ENCODE measurements at places on chromosomes 6 and 20.

GRCh38 chr6:115882174-115882573 is 178.5 kb downstream of the FRK start:
- peak; percentile 31 for DNase-seq

DNA sequence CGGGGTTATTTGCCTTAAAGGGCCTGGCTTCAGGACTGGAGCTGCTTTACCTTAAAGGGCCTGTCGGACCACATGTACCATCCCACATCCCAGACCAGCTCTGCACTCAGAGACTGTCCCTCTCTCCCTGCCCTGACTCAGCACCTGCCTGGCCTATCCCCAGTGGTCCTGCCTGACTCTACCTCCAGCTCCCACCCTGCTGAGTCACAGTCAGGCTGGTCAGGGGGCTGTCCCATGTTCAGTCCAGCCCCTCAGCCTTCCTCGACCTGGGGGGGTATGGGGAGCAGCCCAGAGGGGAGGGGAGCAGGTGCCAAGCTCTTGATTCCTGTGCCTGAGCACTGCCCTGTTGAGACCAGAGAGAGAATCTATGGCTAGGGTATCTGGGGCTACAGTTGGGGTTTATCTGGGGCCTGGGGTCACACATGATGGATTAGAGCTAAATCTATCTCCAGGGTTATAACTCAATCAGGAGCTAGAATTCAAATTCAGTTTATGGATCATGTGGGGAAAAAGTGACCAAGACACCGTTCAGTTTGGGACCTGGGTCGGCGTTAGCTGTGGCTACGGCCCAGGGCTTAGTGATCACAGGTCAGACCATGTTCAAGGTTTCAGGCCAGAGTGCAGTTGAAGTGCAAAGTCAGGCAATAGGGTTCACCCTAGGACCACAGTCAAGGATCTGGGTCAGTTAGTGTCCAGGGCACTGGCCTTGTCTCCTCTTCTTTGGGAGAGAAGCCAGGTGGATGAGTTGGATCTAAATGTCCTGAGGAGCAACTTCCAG is 9.4 kb upstream of the TRIB3 start:
- DNase-seq = no peak

- no peak for DNase-seq
Measured at GRCh38 chr6:53770780-53771249, 24.0 kb upstream of the LRRC1 start.

DNA sequence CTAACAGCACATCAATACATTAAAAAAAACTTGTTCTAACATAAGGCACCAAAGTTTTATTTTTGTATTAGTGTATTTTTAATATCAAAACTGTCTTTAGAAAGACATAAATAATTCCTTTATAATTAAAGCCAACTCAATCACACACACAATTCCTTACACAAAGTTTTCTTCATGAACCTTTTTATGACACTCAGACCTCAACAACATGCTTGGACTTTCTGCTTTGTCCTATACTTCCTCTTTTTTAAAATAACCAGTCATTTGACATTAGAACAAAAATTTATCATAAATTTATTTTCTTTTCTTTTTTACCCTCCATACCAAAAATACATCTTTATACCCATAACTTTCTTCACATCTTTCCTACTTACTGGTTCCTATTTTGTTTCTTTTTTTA is 292.0 kb upstream of the ARID1B start:
- DNase-seq = no peak

DNA sequence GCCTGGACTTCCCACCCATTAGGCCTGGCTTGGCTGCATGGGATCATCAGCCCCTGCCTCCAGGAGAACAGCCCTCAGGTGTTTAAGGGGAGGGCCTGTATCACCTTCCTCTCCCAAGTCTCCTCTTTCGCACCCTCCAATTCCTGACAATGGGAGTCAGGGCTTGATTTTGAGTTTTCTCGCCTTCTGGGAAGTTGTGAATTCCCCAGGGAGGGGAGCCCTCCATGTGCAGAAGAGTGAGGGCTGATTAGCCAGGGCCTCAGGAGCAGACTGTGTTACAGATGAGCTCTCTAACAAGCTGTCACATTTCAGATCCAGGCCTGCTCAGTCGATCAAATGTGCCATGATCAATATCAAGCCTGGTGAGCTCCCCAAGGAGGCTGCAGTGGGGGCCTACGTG is 42.4 kb downstream of the CNBD2 start:
- DNase-seq = no peak

GRCh38 chr6:157517601-157518359 is 136.8 kb downstream of the ZDHHC14 start:
- no peak for DNase-seq

- DNase-seq = no peak
Measured at GRCh38 chr6:169452869-169453620, 199.4 kb upstream of the THBS2 start.

GRCh38 chr20:35093267-35093884 is 769 bp upstream of the TRPC4AP start:
- no peak for DNase-seq

- DNase-seq = no peak
Measured at GRCh38 chr20:35166242-35166830, 5.5 kb upstream of the PROCR start.

DNA sequence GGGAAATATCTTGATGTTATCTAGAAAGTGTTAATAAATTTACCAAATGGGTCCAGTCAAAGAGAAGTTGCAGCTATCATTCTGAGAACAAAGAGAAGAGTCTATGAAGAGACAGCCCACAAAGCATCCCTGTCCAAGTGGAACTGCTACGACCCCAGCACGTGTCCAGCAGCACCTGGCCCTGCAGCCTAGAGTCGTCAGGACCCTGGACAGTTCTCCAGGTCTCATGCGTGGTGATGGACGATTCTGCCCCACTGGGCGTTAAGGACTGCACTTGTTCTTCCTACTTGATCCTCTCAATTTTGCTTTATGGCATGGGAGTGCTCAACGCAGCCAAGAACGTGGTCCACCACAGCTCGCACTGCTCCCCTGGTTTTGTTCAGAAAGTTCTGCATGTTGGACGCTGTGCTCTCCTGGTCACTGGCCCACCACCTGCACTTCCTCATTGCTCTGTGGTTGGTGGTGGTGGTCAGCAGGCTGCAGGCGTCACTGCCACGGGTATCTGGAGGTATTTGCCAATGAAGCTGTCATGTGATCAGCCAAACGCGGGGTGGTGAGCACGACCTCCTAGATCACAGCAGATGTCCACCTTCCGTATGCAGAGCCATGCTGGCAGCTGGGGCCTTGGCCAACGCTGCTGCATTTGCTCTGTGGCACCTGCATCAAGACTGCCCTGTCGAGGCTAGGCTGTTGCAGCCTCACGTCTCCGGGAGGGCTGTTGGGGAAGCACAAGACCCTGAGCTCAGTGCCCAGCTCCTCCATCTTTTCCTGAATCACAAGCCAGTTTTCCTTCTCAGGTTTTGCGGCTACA is 356.4 kb downstream of the CDH4 start:
- DNase-seq = no peak

DNA sequence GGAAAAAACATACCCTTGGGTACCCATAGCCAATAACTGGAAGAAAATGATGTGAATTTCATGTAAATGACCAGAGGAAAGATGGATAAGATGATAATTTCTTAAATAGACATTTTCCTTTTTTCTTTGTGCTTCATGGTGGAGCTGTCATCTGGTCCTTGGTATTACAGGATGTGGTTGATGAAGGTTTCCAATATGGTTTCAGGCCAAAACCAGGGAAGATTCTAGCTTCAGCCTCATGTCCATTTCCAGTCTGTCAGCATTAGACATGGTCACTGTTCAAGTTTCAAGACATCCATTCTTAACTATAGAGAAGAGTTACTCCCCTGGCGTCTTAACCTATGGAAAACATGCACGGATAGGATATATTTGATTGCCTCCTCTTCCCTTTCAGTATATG is 63.6 kb downstream of the SSR1 start:
- DNase-seq = no peak

DNA sequence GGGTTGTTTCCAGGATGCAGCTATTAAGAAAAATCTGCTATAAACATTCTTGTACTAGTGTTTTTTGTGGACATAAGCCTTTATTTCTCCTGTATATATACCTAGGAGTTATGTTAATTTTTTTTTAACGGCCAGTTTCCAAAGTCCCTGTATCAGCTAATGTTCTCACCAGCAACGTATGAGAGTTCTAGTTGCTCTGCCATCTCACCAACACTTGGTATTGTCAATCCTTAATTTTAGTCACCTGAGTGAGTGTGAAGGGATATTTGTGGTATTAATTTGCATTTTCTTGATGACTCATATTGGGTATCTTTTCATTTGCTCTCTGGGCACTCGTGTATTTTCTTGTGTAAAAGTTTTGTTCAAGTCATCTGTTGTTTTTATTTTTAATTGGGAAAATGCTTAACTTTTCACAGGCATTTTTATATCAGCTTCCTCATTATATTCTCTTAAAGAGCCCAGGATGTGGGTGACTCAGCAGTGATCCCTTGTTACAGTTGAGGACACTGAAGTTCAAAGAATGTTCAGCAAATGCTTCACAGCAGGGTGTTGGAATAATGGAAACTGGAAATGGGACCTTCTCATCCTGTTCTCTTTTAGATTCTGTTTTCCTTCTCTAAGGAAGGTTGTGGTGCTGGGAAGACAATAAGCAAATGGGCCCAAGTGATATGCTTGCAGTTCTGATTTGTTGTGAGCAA is 211.7 kb upstream of the PRND start:
- DNase-seq = no peak

- DNase-seq = no peak
Measured at GRCh38 chr20:51037532-51038115, 14.7 kb upstream of the KCNG1 start.

DNA sequence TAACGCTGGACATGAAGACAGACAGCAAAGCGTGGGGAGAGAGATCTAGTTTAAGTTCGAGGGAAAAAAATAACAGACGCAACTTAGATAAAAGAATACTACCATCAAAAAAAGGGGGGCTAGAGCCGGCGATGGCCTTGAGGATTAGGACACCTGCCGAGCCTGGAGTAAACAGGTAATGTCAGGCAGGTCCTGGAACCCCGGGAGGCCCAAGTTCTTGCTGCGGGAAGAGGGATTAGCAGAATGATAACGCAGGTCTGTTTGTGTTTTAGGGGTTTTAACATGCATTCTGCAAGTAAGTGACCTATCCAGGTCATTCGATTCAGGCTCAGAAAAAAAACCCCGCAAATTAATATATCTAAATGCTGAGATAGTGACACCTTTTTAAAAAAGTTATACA is 754 bp upstream of the TMEM170B start:
- DNase-seq = peak; percentile 43

- no peak for DNase-seq
Measured at GRCh38 chr6:168133168-168133561, 54.2 kb upstream of the FRMD1 start.

GRCh38 chr6:160042788-160043301 is 74.0 kb downstream of the IGF2R start:
- no peak for DNase-seq

DNA sequence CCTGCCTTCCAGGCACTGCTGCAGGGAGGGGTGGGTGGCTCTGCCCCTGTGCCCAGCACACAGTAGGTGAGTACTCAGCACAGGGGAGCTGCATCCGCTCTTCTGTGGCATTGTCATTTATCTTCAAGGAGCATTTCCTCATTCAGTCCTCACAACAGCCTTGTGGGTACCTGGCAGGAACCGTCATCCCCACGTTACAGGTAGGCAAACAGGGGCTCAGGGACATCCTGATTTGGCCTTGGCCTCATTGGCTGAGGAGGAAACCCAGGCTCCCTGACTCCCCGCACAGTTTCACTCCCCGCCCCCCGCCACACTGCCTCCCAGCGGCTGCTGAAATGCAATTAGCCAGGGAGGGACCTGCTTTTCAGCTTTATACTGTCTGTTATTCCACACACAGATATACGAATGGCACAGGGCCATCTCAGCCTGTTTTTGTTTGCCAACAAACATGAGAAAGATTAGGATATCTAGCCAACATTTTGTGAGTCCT is 24.2 kb upstream of the PNPLA1 start:
- DNase-seq = no peak

GRCh38 chr6:38445925-38446324 is 193.8 kb downstream of the BTBD9 start:
- DNase-seq = no peak
